Stimulated activated CD8-positive, alpha-beta memory T cell treated with anti-CD3 and anti-CD28 coated beads, Interleukin-12 subunit alpha, Interleukin-12 subunit beta, amount 100 ng/mL, for 4 hours (primary cell): ENCODE measurements at places on chromosomes 1 and 21.

GRCh38 chr1:25848531-25848930 is 10.7 kb downstream of the AUNIP start:
- no peak for DNase-seq

- no peak for DNase-seq
These were observed 1.1 kb downstream of the COL18A1 start for GRCh38 chr21:45405819-45406762.

DNA sequence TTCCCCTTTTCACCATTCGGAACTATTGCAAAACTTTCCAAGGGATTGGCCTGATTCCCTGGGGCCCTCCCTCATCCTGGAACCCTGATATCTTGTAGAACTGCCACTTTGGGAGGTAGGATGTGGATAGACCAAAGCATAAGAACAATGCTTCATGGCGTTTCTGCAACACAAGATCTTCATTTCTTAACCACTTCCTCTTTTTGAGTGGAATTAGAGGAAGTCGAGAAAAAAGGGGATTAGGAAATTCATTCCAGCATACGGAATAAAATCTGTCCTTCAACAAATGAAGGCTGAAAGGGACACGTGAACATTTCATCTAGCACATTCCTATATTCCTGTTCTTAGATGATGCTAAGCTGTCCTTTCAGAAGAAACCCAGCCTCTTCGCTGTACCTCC is 149.3 kb downstream of the HUNK start:
- no peak for DNase-seq

DNA sequence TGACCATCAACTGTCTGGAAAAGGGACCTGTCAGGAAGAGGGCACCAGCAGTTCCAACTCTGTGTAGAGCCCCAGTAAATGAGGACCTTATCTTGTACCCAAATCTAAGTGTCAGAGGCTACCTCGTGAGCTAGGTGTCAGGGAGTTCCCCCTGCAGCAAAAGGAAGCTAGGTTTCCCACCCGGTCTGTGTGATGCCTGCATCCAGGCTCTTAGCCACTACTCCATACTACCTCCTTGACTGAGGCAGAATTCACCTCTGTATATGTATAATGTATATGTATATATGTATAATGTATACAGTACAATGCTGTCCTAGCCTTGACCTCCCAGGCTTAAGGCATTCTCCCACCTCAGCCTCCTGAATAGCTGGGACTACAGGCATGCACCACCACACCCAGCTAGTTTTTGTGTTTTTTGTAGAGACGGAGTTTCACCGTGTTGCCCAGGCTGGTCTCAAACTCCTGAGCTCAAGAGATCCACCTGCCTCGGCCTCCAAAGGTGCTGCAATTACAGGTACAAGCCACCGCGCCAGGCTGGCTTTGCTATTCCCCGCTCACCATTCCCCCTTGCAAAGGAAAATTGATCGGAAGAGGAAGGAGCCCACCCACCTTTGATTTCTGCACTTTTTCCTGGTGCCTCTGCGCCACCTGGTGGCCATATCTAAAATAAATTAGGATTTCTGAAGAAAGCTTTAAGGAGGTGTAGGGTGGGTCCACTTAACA is 15.7 kb upstream of the LUZP1 start:
- no peak for DNase-seq

DNA sequence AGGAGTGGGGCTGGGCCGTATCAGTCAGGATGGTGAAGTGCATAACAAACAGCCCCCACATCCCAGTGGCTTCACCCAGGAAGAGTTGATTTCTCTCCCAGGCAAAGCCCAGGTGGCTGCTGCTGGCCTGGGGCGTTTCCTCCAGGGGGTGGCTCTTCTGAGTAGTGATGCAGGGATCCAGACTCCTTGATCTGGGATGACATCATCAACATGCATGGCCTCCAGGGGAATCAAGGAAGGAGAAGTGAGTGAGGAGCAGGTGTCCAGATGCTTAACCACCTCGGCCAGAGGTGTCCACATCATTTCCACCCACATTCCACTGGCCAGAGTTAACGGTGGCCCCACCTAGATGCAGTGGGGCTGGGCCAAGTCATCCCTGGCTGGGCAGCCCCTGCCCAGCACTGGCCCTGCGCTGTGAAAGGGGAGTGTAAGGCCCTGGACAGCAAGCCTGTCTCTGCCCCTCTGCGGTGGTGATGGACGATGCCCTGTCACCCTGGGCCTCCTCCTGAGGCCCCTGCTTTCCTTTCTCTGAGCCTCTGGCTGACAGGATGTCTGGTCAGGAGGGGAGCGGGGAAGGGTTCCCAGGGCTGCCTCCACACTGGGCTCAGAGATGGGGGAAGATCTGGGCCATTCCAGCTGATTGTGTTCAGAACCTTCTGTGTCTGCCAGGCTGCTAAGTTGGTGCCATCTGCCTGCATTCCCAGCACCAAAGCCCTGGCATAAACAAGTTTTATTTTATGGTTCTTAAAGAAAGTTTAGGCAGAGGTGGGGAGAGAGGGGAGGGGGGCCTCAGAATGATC is 598.2 kb downstream of the MATN1 start:
- no peak for DNase-seq

DNA sequence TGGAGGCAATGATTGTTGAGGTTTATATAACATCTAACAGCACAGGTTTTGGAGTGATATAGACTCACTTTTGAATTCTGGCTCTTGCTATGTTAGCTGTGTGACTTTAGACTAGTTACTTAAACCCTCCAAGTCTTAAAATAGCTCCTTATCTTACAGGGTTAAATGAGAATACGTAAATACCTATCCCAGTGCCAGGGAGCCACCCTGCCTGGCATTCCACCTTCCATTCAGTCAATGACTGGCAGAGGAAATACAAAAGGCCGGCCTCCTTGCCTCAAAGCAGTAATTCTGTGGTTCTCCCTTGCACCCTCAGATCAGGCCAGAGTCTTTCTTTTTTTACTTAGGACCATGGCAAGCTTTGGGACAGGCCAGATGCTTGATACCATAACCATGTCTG is 31.8 kb downstream of the DBT start:
- no peak for DNase-seq

DNA sequence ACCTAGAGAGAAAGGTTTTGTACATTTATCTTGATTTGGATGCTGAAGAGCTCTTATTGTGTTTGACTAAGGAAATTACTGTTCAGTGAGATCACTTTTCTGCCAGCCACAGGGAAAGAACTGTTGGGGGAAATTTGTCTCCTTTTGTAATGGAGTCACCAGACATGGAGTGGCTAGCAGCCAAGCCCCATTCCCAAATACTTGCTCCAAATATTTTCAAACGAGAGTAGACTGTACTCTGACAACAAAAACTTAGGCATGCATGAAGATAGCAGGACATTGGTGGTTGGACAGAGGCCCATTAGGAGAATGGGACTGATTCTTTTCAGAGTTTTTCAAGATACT is 21.1 kb downstream of the IPO9 start:
- no peak for DNase-seq

DNA sequence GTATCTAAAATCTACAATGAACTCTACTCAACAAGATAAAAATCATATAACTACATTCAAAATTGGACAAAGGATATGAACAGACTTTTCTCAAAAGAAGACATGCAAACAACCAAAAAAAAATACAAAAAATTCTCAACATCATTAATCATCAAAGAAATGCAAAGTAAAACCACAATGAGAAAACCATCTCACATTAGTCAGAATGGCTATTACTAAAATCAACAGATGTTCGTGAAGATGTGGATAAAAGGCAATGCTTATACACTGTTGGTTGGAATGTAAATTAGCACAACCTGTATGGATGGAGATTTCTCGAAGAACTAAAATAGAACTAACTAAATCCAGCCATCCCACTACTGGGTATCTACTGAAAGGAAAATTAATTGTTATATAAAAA is 1080.8 kb downstream of the AMY1C start:
- no peak for DNase-seq

DNA sequence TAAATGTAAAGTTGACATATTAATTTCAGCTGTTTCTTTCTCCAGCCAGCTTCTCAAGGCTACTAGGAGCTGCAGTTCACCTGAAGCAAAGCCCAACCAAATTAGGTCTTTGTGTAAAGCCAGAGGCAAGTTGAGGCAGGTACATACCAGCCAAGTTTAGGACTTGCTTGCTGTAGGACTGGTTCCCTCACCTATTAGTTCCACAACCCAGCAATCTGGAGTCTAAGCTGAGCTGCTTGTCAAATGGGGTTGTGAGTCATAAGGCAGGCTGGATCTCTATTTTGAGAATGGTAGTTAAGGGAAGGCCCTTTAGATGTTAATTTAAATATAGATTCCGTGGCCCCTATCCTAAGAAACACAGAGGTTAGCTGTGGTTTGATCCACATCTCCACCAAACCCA is 7.6 kb upstream of the FLG2 start:
- no peak for DNase-seq

DNA sequence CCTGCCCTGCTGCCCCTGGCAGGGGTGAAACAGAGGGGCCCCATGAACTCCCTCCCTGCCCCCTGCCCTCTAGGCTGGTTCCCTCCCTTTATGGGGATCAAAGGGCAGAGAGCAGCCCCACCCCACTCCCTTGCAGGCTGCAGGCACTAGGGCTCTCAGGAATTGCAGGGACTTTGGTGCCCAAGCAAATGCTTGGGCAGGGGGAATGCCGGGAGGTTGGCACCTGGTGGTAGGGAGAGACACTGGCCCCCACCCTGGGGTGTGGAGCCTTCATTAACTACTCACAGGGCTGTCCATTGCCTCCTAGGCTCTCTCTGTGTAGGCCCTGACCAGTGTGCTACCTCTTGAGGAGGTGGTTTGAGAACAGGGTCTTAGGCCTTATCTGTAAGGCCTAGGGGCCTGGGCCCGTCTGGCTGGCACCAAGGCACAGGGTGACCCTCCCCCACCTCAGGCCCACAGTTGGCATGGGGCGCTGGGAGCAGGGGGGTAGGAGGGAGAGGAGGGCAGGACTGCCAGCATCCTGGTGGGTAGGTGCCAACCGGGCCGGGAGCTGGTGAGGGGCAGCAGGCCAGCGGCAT is 4.7 kb downstream of the ZBTB7B start:
- DNase-seq: no peak

- DNase-seq: no peak
These were observed 45.6 kb upstream of the RBM34 start for GRCh38 chr1:235206533-235207208.

DNA sequence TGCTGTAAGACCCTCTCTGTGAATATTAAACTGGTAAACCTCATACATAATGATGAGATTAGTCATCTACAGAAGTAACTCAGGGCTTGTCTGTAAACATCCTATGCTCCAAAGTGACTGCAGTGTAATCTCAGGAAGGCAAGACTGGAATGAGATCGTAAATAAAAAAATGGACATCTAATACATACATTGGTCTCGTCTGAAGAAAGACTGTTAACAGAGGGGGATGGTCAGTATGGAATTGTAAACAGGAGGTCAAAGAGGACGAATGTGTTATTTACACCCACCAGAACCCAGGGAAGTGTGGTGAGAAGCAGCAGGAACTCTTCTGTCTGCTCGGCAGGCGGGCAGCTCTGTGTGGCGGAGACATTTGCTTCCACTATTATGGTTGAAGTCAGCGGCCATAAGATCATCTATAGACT is 51.4 kb downstream of the DISC1 start:
- DNase-seq: no peak

DNA sequence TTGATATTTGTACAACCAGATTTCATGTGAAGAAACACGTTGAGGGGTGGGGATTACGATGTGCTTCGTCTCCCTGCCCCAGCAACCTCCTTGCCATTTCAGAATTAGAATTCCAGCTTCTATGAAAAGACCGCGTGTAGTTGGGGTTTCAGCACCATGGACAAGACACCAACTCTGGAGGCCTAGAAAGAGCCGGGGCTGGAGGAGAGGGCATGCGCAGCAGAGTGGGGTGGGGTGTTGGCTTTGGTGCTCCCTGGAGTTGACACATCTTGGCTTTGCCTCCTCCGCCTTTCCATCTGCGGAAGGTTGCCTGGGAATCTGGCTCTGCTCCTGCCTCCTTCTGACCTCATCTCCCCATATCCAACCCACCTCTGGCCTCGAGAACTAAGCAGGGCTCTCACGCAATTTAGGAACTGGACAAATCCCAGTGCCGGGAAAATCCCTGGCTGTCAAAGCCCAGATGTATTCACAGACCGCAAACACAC is 11.8 kb downstream of the HTR6 start:
- no peak for DNase-seq

GRCh38 chr1:155160128-155160527 is 13.0 kb downstream of the KRTCAP2 start:
- no peak for DNase-seq

GRCh38 chr1:111963985-111964738 is 25.3 kb downstream of the KCND3 start:
- no peak for DNase-seq

DNA sequence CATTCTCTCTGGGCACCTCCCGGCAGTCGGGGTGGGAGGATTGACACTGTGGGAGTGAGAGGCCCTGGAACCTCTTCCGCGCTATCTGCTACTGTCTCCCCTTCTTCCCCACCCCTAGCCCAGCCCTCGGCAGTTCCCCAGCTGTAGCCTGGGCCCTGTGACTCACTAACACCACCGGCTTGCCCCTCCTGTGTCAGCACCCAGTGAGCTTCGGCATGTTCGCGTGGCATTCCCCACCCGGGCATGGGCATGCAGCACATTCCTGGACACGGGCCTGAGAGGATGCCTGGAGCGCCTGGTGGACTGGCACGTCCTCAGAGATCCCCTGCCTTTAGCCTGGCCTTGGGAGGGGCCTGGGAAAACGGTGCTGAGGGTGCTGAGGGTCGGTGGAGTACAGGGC is 1.3 kb downstream of the CDK18 start:
- DNase-seq: no peak

GRCh38 chr1:94926915-94927404 is at the start of gene CNN3:
Gene CNN3 (minus strand): TSS chr1:94927110. CDS start chr1:94926894, 216 bp downstream.
- peak; percentile 65 for DNase-seq

DNA sequence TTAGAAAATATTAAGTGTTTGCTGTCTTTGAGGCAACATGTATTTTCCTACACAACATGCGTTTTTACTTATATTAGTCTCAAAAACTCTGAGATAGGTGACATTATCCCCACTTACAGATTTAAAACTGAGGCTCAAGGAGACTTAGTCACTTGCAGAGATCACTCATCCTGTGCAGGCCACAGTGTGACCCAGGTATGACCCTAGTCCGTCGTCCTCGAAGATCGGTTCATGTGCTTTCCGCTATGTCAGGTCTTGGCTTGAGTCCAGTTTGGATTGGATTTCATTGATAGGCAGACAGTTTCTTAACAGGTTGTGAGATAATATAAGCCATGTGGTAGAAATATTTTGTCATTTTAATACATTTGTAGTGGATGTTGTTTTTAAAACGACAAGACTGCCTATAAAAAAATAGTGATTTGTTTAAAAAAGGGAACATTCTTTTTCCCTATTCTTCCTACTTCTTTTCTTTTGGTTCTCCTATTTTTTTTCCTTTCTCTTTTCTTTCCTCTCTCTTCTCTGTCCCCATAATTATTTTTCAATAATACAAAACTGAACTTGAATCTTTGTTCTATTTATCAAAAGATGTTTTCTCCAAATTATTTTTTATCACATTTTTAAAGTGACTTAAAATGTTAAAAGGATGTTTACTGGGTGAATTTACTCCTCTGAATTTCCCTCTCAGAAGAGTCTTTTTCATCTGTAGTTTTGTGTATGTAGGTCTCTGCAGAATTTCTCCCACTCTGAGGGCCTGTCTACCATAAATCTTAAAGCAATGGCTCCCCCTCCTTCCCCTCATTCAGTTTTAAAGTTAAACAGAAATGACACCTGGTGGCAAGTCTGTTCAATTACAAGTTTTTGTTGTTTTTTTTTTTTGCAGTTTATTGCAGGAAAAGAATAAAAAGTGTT is 81.8 kb downstream of the PHTF1 start:
- no peak for DNase-seq
